ENCODE measurements at places on chromosomes 12 and 14.

DNA sequence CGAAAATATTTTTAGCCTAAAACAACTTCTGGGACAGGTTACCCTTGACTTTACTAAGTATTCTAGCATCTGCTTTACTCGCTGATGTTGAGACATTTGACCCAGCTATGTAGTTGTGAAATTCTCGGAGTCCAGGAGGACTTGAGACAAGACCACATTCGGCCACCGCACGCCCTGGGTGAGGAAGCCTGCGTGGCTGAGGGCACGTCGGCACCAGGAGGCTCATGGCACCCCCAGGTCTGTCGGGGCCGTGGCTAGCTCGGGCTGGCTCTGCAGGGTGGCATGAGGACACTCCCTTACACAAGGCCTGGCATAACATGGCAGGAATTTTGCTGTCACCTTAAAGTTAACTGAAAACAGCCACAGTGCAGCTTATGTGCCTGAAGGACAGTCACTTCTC, 58.1 kb upstream of the MMP17 start:
- DNase-seq: no peak

DNA sequence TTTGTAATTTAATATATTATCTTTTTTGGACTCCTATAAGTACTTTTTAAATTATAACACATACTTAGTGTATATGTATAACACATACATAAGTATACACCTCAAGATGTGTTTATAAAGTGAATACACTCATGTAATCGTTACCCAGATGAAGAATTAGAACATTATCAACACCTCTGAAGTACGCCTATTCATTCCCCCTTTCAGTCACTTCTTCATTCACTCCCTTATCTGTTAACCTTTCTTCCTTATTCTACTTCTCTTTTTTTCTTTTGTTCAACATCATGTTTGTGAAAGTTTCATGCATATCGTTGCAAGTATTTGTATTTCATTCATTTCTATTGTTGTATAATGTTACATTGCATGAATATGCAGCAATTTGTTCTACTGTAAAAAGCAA, 98.5 kb downstream of the ARID2 start:
- peak; percentile 11 for DNase-seq

DNA sequence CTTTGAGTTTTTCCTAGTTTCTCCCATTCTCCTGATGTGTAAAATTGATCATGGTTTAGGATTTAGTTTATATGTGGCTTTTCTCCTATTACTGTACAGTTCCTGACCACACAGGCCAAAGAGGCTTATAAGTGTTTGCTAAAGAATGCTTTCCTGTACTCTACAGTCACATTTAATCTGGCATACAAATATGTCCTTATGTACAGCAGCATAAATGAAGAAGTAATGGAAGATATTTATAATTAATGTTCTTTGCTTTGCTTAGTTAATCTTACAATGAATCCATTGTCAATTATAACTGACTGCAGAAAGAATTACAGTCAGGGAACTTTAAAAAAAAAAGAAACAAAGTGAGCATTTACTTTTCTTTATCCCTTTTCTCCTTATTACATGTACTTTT, 293.9 kb downstream of the KCNC2 start:
- no peak for DNase-seq

DNA sequence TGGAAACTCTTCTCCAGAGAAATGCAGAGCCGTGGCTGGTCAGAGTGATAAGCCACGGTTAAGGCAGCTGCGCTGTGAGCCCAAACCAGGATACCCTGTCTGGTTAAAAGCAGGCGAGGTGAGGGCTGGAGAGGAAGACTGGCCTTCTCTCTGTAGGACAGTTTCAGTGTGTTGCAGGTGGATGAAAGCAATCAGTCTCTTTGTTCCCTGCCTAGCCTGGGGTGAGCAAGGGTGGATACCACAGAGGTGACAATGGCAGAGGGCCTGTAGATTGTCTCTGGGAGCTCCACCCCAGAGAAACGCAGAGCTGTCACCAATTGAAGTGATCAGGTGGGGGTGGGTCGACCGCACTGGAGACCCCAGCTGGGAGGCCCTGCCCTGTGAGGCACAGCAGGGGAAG, 621.9 kb downstream of the LRFN5 start:
- DNase-seq: no peak

GRCh38 chr12:113818283-113818682, 147.8 kb downstream of the RBM19 start:
- peak; percentile 10 for DNase-seq

- DNase-seq: no peak
These were observed 52.0 kb upstream of the CCDC63 start for GRCh38 chr12:110794623-110795280.

- DNase-seq: no peak
These were observed at the start of gene PPFIA2 for GRCh38 chr12:81759190-81760051. Gene PPFIA2 (minus strand): TSS chr12:81759350.

DNA sequence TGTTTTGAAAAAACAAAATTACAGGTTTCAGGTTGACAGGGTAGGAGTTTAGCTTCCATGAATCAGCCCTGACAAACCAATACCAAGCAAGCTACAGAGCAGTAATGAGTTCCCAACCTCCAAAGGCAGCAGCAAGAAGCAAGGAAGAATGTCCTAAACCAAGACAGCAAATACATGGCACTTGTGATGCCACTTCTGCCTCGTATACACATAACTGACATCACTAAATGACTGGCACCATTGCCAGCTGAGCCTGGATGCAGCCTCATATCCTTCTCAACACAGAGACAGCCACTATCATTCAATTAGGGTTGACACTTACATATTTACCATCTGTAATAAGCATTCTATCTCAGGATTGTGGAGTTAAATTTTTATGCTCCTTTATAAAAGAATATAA, 35.0 kb upstream of the MDM1 start:
- DNase-seq: no peak

DNA sequence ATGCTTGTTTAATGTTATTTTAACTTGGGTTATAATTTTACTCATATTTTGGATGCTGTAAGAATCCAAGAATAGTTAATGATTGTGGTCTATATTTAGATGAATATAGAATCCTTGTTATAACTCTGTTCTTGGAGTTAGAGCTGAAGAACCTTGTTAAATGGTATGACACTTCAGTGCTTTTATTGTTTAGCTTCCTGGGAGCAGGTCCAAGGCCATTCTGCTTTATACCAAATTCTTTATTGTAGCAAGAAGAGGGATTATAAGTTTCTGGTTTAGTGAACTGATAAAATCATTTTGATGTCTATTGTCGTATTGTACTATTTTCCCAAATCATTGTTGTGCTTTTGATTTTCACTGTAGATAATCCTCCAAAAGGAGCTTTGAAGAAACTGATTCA, 69.4 kb downstream of the MIA2 start:
- DNase-seq: no peak

- no peak for DNase-seq
These were observed 1014.1 kb downstream of the TMTC2 start for GRCh38 chr12:83700838-83701237.

- DNase-seq: no peak
These were observed 12.7 kb upstream of the USP15 start for GRCh38 chr12:62247281-62248045.

DNA sequence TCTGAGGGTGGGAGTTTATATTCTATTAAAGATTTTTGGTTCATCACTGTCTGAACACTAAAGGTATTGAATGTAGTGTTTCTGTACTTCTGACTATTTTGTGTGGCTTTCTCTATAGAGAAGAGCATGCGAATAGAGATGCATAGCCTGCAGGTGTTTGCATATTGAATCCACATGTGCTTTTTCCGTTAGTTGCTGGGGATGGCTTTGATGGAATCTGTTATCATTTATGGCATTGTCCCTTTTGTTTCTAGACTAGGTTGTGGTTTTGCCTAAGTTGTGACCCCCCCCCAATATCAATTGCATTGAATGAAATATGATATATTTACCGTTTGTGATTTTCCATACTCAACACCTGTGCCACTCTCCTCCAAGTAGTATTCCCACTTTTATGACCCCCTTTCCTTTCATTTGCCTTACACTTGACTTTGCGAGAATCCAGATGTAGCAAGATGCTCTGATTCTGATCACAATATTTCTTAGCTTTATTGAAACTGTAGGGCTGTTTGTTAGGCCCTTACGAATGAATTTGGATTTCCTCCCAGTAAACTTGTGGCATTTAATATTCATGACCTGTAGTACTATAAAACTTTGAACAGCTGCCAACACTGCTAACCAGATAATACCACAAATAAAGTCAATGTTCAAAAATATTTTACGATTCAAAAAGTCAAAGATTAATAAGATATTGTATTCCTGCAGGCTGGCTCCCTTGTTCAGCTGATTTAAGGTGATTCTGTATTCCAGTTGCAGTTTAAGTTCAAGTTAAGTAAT, 176.4 kb downstream of the TMTC2 start:
- no peak for DNase-seq

- no peak for DNase-seq
These were observed 38.5 kb downstream of the EP400 start for GRCh38 chr12:131988054-131988796.

GRCh38 chr14:25846246-25846645, 751.6 kb downstream of the NOVA1 start:
- DNase-seq: no peak

DNA sequence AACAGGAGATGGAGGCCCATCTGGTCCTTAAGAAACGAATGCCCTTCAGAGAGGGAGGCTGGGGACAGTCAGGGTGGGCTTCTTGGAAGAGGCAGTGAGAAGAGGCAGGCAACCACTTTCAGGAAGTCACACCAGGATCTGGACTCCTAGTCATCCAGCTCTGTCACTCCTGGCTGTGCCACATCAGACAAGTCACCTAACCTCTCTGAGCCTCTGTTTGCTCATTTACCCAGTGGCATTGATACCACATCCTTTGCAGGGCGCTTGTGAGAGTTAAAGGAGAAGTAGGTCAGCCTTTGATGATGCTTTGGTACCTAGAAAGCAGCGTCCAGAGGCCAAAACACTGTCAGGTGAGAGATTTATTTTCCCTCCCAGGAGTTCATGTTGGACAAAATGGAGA, 11.1 kb downstream of the CCDC197 start:
- no peak for DNase-seq

DNA sequence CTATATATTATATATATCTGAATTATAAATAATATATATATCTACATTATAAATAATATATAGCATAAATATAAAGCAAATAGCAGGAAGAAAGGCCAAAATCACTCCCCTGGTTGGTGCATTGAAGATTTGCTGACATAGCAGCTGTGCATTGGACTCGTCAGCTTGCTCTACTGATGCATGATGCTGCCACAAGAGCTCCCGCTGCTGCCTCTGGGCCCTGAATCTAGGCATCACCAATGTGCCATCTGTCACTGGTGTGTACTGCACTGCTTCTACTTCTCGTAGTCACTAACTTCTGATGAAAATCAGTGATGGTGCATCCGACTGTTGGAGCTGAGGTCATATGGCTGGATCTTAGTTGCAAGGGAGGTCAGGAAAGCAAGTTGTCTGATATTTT, 205.0 kb downstream of the ADAMTS20 start:
- no peak for DNase-seq

DNA sequence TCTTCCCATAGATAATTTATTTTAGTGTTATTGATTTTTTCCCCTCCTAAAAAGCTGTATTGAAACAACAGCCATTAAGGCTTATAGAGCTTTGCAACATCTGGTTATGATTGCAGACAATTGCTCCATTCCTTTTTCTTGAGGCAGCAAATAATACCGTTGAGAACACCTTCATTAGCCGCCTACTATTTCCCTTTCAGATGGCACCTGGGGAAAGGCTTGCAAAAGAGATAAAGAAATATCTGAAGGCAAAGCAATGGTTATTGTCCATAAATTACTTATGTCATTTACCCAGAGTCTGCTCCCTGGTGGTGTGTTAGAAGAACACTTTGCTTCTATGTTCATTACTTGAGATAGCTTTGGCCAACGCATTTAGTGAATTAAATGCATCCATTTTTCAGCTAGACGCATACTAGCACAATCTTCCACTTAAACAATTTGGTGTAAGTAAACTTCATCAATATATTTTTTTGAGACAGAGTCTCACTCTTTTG, 377.8 kb downstream of the KCNH5 start:
- DNase-seq: no peak

DNA sequence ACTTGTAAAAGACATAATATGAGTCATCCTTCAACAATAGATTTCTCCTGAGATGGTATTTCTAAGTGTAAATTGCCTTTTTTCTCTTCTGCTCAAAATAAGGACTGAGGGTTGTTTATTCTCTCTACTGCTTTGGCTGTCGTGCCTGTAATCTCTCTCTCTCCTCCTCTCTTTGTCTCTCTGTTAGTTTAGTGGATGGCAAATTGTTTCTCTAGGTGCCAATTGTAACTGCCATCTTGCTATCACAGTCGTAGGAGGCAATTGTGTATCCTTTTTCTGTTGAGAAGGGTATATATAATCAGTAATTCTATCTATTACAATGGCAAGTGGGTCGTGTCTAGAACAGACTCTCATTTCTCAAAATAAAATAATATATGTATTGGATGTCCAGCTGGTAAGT, 545.0 kb upstream of the FBXO33 start:
- no peak for DNase-seq

DNA sequence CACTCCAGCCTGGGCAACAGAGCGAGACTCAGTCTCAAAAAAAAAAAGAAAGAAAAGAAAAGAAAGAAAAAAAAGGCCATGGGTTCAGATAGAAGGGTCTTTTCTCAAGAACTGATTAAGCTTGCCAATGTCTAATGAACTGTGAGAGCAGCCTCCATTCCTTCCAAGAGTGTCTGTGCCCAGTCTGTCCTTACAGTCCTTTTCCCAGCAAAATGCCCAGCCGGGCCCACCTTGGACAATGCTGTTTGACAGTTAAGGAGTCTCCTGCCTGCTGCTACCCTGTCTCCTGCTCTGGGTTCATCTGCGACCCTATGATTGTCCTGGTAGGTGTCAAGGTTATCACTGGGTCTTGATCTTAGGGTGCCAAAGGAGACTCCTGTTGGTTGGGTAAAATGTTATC, 21.4 kb downstream of the SYNE3 start:
- no peak for DNase-seq

- DNase-seq: peak; percentile 9
These were observed 59.8 kb downstream of the NPAS3 start for GRCh38 chr14:32998433-32998832.

GRCh38 chr14:99682809-99683618, 1.1 kb upstream of the CYP46A1 start:
- peak; percentile 77 for DNase-seq

DNA sequence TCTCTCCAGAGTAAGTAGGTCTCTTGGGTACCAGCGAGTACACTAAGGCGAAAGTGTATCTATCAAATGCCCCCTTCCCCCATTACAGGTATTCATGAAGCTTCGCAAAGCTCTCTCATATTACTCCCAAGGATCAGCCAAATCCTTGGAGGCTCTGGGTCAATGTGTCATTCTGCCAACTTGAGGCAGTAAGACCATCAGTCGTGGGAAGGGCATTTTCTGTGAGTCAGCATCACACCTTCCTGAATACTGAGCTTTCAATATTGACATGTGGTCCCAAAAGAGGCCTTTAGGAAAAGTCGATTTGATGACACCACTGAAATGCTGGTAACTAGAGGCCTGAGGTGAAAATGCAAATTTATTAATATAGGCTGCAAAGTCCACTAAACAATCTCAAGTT, 323.9 kb downstream of the LRIG3 start:
- DNase-seq: no peak

DNA sequence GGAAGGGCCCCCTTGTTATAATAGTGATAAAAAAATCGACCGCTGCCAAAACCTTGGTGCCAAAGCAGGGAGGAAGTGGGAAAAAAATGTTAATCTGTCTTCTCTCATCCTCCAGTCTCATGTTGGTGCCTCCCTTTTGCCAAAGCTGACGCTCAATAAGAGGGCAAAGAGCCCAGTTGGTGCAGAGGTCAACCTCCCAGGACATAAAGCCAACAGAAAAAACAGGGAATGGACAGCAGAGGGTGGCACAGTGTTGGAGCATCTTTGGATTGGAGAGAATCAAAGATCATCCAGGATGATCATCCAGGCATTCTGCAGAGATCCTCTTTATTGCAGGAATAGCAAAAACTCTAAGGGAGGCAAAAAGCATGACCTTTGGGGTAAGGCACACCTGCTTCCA, 9.8 kb upstream of the TTC9 start:
- DNase-seq: no peak

All from hematopoietic multipotent progenitor cell treated with erythropoietin and hydrocortisone succinate and interleukin-3 and kit ligand, for 8 days (in vitro differentiated cells).